ENCODE measurements at places on chromosomes 12 and 14.

- DNase-seq, result no peak
Measured at GRCh38 chr12:80709811-80710726, 2.6 kb downstream of the MYF6 start.

DNA sequence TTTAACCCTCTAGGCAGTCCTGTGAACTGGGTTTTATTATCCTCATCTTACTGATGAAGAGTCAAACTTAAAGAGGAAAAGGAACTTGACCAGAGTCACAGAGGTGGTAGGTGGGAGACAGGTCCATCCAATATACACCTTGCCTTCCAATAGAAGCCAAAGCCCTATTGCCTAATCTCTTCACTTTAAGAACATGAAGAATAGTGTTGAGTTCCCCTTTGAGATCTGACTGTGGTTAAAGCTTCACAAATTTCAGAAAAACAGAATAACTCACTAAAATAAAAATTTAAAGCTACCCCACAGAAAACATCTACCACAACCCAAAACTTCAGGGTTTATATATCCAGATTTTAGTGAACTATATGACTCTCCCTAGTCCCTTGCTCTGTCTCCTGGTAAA, 115.4 kb downstream of the ETV6 start:
- DNase-seq, result no peak

- no peak for DNase-seq
Measured at GRCh38 chr14:33508126-33509062, 442.5 kb downstream of the EGLN3 start.

- no peak for DNase-seq
Measured at GRCh38 chr14:95237958-95238340, 80.6 kb upstream of the DICER1 start.

- DNase-seq, result no peak
Measured at GRCh38 chr12:45051572-45052125, 750 bp upstream of the DBX2 start.

GRCh38 chr12:5780536-5780935, 164.5 kb downstream of the ANO2 start:
- DNase-seq, result no peak

- DNase-seq, result no peak
Measured at GRCh38 chr14:20539906-20540305, 20.9 kb downstream of the RNASE9 start.

GRCh38 chr14:71890541-71890940, 41.7 kb upstream of the RGS6 start:
- DNase-seq, result no peak

DNA sequence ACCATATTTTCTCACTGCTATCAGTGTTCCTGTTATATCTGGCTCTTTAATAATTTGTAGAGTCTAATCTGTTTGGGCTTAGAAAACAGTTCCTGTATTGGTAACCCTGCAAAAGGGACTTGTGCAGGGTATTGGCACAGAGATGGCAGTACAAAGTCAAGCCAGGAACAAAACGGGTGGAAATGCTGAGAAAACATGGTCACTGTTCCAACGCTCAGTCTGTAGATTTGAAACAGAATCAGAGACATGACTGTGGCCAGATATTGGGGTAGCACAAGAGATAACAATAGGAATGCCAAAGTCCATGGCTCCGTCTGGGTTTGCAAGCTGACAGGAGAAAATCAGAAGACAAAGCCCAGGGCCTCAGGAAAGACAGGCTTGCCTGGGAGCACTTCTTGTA, 290.7 kb upstream of the PDE3A start:
- no peak for DNase-seq

Data from AG09319 (cell line).